ENCODE measurements at places on chromosomes 13 and 19.
A peak's percentile ranks its signal among the peaks of the same experiment; 100 is the strongest.

DNA sequence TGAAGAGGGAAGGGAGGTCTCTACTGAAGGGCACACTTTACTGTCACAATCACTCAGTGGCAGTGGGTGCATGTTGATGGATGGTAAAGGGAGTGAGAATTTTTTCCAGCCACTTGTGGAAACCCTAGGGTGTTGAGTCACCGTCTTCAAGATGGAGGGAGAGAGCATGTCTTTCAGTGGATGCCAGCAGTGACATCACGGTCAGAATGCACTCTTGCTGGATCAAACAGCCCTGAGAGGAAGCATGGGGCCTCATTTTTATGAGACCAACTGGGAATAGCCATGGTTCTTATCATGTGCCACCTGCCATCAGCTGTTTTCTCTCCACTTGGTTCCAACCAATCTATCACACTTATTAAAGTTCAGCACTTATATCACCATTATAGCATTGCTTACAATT is 182.5 kb downstream of the KCNRG start:
- no peak for DNase-seq

DNA sequence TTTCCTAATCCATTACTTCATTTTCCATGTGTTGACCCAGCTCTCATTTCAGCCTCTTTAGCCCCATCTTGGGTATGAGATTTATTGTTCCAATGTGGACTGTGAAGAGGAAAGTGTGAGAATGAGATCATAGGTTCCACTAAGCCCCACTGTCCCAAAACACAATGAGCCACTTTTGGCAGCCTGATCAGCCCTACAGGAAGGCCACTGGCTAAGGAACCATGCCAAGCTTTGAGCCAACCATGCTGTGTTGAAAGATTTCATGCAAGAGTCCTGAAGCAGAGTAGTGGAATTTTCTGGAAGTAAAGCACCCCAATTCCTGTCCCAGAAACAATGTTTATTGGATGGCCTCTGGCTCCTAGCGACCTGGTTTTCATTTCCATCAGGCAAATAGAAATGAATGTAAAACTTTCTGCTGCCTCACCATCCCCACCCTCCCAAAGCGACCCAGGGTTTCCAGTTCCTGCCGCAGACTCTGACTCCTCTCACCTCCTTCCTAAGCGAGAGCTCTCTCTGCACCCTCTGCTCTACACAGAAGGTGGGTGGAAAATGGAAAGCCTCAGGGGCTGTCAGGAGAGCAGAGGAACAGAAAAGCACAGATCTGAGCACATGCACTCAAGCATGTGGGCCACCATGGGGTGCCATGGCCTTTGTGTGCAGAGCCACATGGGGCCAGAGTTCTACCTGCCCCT is 73.1 kb downstream of the KCTD12 start:
- DNase-seq: no peak

GRCh38 chr19:6586726-6587092 is 4.2 kb downstream of the CD70 start:
- no peak for DNase-seq

DNA sequence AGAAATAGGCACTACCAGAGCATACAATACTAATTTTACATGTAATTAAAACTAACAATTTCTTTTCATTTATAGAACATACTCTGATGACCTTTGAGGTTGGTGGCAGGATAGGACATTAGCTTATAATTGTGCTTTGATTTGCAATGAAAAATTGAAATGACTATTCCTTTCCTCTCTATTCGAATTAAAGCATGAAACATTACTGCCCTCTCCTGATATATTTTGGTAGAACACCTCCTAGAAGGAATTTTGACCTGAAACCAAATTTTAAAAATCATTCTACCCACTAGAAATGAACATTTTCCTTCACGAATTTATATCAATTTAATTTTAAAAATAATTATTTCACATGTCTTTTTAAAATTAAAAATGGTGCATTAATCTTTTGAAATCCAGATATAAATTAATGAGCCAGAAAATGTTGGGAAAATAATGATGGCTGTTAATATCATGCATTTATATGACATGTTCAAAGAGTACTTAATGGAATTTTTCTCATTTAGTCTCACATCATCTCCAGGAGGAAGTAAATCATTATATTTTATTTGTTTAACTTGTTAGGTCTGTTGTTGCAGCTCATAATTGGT is 556.3 kb upstream of the ARGLU1 start:
- DNase-seq: peak; percentile 19

GRCh38 chr19:8515317-8515716 is 1.4 kb upstream of the ZNF414 start:
- DNase-seq: no peak

DNA sequence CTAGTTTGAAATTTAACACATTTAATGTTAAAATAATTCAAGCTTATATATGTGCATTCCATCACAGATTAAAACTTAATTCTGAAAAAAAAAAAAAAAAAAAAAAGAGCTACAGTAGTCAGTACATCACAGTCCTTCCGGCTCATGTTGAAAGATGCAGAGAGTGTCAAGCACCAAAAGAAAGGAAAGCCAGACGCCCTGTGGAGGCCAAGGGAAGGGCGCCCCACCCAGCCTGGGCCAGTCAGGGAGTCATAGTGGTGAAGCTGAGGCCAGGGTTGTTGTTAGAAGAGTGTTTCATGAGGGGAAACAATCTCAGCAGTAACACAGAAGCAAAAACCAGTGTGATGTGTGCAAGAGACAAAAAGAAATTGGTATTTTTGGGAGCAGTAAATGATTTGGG is 375.3 kb downstream of the MTUS2 start:
- DNase-seq: no peak

- no peak for DNase-seq
Observed at GRCh38 chr19:16061943-16062342, 14.4 kb upstream of the TPM4 start.
